ENCODE measurements at places on chromosomes 1 and 21.
A peak's percentile ranks its signal among the peaks of the same experiment; 100 is the strongest.

- DNase-seq: no peak
Observed at GRCh38 chr1:23114424-23115079, 54.1 kb downstream of the LUZP1 start.

DNA sequence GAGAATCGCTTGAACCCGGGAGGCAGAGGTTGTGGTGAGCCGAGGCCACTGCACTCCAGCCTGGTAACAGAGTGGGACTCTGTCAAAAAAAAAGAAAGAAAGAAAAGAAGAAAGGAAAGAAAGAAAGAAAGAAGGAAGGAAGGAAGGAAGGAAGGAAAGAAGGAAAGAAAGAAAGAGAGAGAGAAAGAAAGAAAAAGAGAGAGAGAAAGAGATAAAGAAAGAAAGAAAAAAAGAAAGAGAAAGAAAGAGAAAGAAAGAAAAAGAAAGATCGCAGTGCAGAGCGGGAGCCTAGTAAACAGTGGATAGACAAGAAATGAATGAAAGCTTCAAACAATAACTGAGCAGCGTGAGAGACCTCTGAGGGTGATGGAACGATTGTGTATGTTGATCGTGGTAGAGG, 20.6 kb upstream of the GRHL3 start:
- DNase-seq: no peak

DNA sequence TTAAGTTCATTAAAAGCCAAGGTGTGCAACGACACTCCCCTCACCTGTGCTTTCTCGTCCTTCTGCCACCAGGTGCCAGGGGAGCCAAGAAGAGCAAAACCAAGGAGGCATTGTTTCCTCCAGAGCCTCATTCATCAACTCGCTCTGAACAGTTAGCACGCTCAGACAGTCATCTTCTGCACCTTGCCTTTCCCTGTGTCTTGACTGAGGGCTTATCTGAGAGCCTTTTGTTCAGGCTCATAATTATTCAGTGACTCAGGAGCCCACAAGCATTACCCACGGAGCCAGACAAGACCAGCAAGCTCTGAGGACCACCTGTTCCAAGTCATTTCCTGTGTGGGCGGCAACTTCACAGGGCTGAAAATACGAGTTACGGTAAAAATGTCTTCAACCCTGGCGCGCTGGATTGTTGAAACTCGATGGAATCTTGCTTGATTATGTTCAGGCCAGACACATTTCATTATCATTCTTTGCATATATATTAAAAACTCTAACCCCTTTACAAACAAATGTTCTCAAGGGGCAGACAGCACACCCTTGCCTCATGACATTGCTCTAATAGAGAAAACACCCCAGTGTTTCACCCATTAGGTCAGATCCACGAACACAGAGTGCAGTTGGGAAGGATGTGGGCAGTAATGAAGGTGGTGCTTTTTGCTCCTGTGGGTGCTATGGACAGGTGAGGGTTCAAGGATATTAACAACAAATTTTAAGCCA, 89.7 kb upstream of the RUNX1 start:
- DNase-seq: peak; percentile 73

DNA sequence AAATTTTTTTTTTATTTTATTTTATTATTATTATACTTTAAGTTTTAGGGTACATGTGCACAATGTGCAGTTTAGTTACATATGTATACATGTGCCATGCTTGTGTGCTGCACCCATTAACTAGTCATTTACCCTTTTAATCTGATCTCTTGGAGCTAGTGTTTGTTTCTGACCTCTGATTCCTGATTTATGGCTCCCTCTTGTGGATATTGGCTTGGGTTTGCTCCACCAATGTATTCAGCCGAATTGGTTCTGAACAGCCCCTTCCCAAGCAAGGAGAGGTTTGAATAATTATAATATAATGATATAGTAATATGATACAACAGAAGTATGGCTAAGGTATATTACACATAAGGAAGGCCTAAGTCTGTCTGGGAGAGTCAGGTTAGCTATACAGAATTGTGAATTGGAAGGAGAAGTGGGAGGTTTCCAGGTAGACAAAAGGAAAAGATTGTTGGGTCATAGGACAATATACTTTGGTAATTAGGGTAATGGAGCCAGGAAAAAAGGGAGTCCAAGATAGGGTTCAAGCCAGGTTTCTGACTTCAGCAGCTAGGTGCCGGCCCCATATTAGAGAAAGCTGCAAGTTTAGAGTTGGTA, 53.1 kb upstream of the HMCN1 start:
- DNase-seq: no peak

- DNase-seq: no peak
Observed at GRCh38 chr21:41506611-41507520, 1.1 kb downstream of the TMPRSS2 start.

DNA sequence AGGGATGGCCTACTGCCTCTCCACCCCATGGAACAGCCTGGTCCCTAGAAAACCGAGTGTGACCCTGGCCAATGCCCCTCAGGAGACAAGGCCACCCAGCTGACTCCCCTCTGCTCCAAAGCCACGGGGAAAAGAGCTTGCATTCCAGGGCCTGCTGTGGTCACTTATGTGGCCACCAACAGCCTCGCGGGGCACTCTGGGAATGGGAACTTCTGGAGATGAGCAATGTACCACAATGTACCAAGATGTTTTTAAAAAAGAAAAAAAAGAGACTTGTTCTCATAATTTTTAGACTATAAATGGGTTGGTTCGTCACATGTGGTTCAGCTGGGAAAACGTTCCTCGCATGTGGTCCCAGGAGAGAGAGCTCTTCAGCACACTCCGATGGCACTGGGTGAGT, 62.8 kb downstream of the SLC66A1 start:
- no peak for DNase-seq

GRCh38 chr1:33228935-33229487, 27.3 kb upstream of the ZNF362 start:
- DNase-seq: no peak
